Hindlimb muscle (tissue), 1 donor: ENCODE measurements at places on chromosomes 2 and 18. TPM values are rescaled to one million over a fixed set of nuclear protein-coding genes. Genes with fewer than 3 reads are reported as not detected.
A peak's percentile ranks its signal among the peaks of the same experiment; 100 is the strongest.

ENOSF1 gene
- polyA plus RNA-seq: 30.8 TPM

GRCh38 chr18:55780586-55781071, 192.6 kb upstream of the TCF4 start:
- DNase-seq: no peak

DNA sequence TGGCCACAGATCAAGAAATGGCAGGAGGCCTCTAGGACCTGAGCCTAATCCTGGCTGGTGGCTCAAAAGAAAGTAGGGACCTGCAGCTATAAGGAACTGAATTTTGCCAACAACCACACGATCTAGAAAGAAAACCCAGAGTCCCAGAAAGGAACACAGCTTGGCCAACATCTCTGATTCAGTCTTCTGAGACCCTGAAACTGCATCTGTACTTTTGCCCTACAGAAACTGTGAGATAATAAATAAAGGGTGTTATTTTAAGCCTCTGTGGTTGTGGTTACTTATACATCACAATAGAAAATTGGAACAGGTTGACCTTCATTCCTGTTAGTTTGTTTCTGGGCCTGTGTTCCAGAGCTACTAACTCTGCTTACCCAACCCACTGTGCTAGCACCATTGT, 356.8 kb upstream of the ST6GAL2 start:
- no peak for DNase-seq

DNA sequence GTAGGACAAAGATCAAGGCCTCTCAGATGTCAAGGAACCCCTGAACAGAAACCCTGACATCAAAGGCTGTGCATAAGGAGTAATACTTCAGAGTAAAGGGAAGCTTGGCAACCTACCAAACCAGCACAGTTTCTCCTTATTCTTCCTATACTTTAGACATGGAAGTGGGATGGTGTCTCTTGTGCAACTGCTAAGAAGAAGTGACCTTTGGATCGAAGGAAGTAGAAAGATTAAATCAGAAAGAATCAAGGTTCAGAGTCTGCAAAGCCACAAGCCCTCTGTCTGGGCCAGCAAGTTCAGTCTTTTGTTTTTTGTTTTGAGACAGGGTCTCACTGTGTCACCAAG, 66.2 kb upstream of the SLC39A10 start:
- DNase-seq: no peak

ACTR1B gene
- 50.4 TPM for polyA plus RNA-seq

DCAF17 gene
- polyA plus RNA-seq: 13.4 TPM

SPATA3 gene
- not detected for polyA plus RNA-seq

DNA sequence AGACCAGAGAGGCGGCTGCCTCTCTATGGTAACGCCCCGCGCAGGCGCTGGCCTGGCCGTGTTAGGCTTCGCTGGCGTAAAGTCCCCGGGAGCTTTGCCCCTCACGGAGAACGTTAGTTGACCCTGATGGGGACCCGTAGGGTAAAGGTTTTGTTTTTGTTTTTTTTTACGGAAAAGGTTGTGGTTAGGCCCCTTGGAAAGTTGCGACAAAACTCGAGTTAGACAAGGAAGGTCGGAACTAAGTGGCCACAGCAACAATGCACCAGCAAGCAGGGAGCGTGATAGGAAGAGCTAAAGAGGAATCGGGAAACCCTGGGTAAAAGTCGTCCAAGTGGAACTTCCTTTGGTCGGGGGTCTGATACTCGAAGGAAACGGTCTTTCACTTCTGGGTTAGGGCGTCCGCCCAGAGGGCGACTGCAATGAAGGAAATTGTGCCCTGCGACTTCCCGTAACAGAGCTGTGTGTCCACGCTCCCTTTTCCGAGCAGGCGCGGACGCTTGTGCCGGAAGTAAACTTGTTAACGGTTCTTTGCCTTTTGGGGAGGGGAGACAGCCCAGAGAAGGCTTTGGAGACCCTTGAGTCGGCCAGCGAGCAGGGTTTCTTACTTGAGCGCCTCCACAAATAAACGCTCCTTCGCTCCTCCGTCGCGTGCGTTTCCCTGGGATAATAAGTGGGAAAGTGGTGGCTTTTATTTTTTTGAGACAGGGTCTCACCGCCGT, 493 bp upstream of the CLASP1 start:
- peak; percentile 98 for DNase-seq

C2orf78 gene
- not detected for polyA plus RNA-seq

DNA sequence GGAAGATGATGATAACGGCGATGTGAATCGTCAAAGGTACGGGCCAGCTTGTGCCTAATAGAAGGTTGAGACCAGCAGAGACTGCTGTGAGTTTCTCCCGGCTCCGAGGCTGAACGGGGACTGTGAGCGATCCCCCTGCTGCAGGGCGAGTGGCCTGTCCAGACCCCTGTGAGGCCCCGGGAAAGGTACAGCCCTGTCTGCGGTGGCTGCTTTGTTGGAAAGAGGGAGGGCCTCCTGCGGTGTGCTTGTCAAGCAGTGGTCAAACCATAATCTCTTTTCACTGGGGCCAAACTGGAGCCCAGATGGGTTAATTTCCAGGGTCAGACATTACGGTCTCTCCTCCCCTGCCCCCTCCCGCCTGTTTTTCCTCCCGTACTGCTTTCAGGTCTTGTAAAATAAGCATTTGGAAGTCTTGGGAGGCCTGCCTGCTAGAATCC, 3.0 kb downstream of the FZD7 start:
- no peak for DNase-seq

DNA sequence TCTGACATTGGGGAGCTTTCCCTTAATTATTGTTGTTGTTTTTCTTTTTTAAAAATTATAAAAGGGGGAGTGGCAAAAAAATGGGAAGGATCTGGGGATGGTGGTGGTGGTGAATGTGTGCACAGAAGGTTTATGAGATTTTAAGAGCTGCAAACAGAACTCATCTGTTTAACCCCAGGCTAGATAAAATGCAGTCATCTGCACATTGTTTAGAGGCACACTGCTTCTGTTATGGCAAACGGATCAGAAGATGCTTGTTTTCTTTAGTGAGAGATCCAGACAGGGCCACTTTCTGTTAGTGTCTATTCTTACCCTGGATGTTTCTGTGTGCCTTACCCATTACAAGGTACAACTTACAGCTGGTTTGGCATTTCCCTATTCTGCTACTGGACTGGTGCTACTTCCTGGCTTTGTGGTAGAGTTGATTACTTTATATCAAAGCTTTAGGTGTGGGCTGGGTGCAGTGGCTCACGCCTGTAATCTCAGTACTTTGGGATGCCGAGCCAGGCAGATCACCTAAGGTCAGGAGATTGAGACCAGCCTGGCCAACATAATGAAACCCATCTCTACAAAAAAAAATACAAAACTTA, 68.2 kb upstream of the NRP2 start:
- no peak for DNase-seq

DNA sequence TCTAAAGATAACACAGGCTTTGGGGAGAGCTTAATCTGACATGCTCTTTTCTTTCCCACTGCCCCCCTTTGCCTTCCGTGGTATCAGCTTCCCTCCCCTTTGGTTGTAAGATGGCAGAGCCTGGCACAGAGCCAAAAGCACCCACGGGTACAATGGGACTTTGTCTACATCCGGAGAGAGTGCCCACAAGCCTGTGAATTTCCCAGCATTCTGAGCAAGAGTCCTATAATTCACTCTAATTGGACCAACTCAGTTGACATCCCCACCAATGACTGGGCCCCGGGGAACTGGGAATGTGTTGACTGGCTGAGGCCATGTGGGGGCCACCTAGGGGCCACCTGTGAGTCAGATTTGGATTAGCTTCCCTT, 20.1 kb upstream of the C2orf72 start:
- DNase-seq: no peak

- DNase-seq: no peak
Measured at GRCh38 chr2:3256157-3256556, 121.5 kb downstream of the EIPR1 start.

DNA sequence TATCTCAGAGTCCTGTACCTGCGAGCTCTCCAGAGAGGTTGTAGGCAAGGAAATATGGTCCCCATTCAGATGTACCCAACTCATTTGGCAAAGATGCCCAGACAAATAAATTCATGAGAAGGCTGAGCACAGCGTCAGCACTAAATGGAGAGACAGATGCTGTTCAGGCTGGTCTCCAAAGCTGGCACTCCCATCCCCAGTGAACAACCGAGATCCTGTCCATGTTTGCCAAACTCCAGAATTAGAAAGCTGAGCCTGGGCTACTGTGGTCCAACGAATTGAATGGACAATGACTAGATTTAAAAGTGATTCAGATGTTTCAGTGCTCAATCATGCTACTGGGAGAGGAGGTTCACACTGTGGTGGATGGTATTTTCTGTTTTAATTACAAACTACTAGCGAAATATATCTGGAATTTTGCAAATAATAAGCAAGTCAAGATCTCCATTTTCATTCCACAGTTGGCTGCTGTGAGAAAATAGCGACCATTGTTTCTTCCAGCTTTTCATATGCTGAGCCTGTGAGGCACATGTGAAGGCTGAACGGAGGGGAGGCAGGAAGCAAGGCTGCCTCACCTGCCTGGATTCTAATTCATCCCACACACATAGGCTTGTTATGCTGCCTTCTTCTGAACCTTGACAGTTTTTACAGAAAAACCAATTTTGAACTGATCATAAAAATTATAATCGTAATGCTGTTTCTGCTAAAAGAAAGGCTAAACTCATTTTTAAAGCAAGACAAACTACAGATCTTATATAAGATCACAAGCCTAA, 22.6 kb upstream of the DAPL1 start:
- DNase-seq: peak; percentile 19

- no peak for DNase-seq
Measured at GRCh38 chr18:73742957-73743356, 404.7 kb downstream of the FBXO15 start.

GRCh38 chr2:30321466-30321865, 90.1 kb downstream of the LBH start:
- no peak for DNase-seq

SALL3 gene
- not detected for polyA plus RNA-seq

HRH4 gene
- 0.06 TPM for polyA plus RNA-seq

DNA sequence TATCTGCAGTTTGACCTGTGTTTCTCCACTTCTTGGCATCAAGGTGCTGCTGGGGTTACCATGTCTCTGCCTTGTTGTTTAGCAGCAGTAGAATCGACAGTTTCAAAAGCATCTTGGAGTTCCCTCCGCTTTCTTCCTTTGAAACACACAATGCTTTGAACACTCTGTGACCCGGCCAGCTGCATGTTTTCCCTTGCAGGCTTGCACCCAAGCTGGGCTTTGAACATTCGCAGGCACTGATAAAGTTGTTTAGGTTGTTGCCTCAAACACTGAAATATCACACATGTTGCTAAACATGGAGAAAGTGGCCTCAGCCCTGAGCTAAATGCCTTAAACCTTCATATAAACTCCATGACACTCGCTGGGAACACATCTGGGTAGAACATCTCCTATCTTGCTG, 251.7 kb downstream of the TSN start:
- no peak for DNase-seq

DNA sequence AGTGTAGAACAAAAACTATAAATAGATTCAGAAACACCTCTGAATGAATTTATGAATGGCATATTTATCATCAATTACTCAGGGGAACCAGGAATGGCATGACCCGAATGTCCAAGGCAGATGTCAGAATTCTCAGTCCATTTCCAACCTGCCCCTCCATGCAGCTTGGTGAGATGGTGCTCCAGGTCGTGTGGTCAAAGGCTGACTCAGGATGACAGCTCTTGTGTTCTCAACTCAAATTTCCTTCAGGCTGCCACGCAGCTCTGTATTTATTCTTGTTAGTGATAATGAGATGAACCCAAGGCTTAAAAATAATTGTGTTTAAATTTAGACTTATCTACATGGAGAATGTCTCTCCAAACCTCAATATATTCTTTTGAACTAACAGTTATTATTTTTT, 146.9 kb downstream of the METTL4 start:
- no peak for DNase-seq

DNA sequence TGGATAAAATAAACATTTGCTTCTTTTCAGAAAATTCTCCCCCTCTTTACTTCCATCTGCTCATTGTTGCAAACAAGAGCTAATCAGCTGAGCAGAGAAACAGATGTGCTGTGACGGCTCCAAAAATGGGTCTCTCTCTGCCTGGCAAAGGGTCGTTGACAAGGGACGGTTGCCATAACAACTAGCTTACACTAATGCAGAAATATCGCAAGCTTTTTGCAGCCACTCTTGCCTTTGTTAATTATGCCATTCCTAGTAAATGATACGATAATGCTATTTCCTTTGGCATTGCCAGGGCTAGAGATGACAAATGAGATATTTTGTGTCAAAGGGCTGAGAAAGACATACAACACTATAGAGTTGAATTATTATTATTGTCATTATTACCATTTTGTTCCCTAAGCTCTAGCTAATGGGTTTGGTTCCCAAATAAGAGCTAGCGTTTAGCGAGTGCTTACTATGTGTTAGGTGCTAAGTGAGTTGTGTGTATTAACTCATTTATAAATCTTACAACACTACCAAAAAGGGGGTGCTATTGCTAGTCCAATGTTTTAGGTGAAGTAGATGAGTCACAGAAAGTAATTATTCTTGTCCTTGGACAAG, 46.8 kb downstream of the MYO3B start:
- no peak for DNase-seq

DNA sequence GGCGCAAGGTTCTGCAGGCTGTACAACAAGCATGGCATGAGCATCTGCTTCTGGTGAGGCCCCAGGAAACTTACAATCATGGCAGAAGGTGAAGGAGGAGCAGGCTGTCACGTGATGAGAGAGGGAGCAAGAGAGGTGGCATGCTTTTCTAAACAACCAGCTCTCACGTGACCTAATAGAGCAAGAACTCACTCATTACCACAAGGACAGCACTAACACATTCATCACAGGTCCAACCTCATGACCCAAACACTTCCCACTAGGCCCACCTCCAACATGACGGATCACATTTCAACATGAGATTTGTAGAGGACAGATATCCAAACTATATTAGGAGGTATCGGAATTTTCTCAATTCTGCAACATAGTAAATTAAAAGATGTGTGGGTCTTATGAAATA, 108.8 kb upstream of the DLX2 start:
- DNase-seq: no peak

FAM237A gene
- polyA plus RNA-seq: not detected

DNA sequence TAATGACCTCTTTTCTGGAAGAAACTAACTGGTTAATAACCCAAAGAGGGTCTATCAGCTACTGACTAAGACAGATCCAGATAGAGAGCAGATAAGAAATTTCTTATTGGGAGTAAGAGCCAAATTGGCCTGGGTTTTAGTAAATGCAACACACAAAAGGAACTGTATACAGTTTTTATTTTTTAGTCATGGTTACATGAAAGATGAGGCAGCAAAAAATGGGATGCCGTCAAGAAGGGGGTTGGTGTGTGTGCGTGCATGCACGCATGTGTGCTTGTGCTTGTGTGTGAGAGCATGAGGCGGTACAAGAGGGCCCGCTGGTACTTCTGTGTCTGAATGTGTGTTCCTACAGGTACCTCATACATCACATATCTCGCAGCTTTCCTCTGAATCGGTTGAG, 466.2 kb upstream of the HNRNPA3 start:
- DNase-seq: no peak

GRCh38 chr2:81007104-81007503, 702.6 kb upstream of the LRRTM1 start:
- DNase-seq: no peak

DNA sequence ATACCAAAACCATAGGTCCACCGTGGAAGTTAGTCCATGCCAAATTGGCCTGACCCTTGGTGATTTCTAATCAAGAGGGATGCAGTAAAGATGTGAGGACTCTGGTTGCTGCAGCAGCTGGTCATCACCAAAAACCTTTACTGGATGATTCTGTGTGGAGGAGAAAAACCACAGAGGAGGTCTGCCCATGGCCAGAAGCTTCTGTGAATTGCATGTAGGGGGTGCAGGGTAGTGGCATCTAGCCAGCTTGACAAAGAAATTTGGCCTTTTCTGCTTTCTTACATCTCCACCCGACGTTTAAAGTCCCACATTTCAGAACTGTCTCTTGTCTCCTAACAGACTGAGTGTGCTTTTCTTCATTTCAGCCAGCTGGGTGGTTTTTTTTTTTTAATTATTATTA, 180.0 kb downstream of the TPGS2 start:
- no peak for DNase-seq

ERBB4 gene
- 6.4 TPM for polyA plus RNA-seq
